ENCODE measurements at places on chromosomes 1 and 21. TPM values are rescaled to one million over a fixed set of nuclear protein-coding genes. Genes with fewer than 3 reads are reported as not detected.

- DNase-seq, result no peak
Measured at GRCh38 chr1:23624440-23624839, 65.1 kb upstream of the ID3 start.

DNA sequence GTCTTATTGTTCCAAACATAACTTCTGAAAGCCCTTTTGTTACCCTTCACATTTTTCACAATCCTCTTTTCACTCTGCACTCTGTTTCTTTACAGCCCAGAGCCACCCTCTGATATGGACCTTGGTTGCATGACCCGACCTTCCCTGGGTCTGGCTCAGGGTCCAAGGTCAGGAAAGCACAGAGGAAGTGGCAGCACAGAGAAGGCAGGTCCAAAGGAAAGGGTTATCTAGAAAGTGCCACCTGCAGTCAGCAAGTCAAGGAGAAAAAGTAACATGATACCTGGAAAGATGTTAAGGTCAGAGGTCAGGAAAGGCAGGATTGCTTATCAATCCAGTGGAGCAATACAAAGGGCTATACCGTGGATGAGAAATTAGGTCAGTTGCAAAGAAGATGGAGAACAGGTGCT lies 18.4 kb downstream of the BCAR3 start:
- DNase-seq, result no peak

DNA sequence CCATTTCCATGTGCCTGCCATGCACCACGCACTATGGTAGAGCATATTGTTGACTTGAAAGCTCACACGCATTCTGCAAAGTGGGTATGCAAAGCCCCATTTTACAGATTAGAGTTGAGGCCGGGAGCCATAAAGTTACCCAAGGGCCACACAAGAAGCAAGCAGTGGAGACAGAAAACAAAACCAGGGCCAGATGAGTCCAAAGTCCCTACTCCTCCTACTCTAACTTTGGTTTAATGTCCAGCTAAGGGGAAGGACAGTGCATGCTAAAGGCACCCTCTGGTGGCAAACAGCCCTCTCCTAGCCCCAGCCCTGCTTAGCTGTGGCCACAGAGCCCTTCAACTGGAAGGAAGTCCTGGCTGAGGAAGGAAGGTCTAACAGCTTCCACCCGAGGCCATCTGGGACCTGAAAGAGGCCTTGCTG lies 74.9 kb downstream of the SLC66A1 start:
- no peak for DNase-seq

DNA sequence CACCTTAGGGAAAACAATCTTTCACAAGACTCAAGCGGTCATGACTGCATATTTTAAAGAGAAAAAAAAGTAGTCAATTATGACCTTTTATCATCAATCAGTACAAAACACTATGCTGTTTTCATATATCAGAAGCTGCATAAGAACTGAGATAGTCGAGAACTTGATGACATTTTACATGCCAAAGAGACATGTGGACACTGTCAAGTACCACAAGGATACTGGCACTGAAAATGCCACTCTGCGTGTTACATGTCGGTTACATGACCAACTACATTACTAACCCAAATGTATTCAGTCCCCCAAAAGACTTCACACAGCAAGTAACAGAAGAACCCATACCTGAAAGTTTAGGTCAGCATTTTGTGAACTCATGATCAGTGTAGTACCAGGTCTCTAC lies 975.0 kb upstream of the ADGRL4 start:
- no peak for DNase-seq

GRCh38 chr1:77940921-77941570 lies 37.8 kb downstream of the FUBP1 start:
- DNase-seq, result no peak

DNA sequence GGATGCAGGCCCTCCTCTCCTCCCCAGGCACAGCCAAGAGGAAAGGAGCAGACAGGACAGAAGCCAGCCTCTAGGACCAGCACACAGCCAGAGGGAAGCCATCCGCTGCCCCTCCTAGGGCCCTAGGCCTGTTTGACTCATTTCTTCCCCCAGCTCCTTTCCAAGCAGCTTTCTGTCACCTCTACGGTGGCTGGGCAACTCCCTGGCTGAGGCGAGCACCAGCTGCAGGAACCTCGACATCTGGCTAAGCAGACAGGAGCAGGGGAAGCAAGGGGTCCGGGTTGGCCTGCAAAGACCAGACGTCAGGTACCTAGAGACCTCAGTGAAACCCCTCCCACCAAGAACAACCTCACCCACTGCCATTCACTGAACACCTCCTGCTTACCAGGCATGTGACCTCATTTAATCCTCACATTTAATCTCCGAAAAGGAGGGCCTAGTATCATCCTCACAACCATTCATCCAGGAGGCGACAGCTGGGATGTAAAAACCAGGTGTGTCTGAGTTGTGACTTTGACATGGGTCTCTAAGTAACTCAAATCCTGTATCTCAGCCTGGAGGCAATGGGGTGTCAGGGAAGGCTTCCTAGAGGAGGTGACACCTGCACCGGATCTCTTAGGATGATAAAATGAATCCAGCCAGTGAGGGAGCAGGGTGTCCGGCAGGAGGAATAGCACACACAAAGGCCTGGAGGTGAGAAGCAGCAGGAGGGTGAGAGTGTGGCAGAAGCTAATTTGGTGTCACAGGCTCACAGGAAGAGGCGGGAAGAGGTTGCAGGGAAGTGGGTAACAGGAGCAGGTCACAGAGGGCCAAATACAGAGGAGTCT lies 5.9 kb downstream of the LRP8 start:
- DNase-seq, result no peak

GRCh38 chr1:211279340-211279739 lies 20.2 kb downstream of the RCOR3 start:
- no peak for DNase-seq

DNA sequence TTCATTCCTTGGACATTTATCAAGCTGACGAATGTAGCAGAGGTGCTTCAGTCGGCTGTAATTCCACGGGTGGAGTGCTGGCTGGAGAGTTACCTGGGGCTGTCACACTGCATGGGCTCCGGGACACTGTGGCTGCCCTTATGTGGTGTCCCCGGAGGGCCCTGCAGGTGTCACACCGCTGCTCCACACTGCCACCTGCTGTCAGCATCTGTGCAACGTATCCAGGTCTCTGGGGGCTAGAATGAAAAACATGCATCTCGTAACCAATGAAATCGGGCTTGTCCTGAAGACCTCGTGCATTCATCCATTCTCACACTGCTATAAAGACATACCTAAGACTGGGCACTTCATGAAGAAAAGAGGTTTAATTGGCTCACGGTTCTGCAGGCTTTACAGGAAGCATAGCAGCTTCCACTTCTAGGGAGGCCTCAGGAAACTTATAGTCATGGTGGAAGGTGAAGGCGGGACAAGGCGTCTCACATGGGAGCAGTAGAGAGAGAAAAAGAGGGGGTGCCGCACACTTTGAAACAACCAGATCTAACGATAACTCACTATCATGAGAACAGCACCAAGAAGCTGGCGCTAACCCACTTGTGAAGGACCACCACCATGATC lies 46.7 kb upstream of the PCBP3 start:
- peak; percentile 82 for DNase-seq

DNA sequence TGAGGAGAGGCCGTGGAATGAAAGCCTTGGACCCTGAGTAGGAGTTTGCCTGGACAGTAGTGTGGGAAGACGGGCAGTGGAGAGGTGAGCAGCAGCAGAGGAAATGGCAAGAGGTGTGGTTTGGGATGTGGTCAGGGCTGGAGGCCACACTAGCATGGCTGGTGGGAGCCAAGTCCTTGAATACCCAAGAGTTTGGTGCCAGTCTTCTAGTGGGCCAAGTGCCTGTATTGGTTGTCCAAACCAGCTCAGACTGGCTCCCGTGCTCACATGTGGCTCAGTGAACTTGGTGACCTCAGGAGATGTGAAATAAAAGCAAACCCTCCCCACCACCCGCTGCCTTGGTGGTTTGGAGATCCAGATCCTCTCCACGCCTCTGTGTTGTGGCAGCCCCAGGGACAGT lies 2.4 kb downstream of the GUCA2A start:
- no peak for DNase-seq

- DNase-seq, result peak; percentile 57
Measured at GRCh38 chr1:155454096-155454495, 108.5 kb downstream of the ASH1L start.

- no peak for DNase-seq
Measured at GRCh38 chr1:30286988-30287839, 436.2 kb downstream of the MATN1 start.

DNA sequence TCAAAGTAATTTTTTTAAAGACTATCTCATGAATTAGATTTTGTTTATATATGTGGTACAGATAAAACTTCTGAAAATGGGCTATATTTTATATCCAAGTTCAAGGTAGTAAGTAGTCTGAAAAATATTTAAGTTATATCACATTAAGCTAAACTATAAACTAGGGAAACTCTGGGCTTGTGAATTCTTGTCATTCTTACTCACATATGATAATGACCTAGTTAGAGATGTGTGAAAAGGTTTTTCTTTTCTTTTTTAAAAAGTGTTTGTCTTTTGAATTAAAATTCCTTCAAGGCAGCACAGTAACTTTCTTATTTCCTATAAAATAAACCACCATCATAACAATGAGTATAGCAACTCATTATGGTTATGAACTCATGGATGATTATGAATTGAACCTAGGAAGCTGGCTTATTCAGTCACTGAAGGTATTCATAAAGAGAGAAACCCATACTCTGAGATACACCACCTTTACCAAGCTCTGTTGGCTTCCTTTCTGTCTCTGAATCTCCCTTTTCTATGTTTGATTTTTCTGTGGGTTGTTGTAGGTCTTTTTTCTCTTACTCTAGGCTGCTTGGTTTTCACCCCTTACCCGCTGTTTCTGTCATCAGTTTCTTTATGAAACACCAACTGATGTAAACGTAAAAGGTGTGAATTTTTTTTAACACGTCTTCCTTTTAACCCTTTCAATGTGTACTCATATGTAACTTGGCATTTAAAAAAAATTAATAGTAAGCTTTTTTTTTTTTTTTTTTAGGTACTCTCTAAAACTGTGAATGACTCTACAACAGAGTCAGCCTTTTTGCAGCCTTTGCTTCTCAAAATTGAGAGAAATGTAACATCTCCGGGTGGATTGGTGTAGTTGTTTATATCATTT lies 25.2 kb downstream of the IL12RB2 start:
- DNase-seq, result no peak

GRCh38 chr1:107525961-107526360 lies 385.1 kb downstream of the NTNG1 start:
- DNase-seq, result no peak

- peak; percentile 94 for DNase-seq
Measured at GRCh38 chr1:182301467-182302198, 90.0 kb downstream of the GLUL start.

DNA sequence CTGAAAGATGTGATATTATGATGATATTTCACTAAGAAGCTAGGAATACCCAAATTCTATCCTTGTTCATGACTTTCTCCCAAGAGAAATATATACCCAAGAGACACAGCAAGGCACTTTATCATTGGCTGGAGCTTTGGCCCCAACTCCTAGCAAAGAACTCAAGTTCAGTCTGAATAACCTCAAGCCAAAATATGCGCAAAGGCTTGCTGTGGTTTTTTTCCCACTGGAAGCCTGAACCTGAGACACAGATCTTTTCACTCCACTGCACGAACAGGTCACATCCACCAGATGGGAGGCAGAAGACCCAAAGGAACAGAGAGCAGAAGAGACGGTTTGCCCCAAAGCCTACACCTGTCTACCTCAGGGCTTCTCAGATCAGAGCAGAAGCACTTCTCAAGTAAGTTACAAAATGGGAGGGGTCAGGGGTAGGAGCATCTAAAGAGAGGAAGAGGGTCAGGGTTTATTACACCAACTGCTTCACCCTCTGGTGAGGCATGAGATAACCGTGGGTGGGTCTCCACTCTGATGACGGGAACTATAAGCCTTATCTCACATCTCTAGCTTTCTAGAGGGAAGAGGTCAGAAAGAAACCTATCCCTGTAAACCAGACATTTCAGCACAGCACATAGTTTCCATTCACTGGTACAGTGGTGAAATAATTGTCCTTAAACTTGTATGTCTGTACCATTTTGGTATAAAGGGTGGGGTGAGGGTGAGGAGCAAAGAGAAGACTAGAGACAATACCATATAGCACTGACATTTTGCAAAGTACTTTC lies 17.1 kb upstream of the CDC42BPA start:
- DNase-seq, result no peak

DNA sequence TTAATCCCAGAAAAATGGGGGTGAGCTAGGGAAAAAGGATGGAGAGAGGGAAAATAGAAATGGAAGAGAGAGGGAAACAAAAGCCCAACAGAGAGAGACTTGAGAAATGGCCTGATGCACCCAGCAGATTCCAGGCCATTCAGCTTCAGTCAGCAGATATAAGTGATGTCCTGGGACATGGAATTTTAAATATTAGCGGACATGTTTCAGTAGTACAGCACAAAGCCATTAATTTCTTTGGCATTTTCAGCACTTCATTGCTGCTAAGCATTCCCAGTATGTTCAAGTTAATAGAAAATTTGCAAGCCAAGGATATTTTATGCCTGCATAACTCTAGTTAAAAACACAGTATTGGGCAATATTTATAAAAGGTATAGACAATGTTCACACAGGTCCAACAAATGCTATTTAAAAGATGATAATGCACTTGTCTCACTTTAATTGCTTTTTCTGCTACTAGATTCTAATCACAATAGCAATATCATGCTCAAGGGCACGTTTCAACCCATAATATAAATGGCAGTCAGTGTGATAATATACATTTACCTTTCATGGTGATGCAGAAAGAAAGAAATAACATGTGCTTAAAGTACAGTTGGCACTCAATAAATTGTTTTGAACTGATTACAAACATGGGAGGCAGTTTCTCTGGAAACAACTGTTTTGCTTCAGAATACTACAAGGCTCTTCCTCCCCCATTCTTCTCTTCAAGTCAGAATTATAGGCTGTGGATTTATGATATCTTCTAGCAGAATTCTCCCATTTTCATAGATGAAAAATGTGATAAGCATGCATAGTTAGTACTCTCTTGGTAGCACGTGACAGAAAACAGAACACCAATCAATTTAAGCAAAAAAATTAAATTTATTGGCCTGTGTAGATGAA lies 108.1 kb upstream of the MAGI3 start:
- no peak for DNase-seq

DNA sequence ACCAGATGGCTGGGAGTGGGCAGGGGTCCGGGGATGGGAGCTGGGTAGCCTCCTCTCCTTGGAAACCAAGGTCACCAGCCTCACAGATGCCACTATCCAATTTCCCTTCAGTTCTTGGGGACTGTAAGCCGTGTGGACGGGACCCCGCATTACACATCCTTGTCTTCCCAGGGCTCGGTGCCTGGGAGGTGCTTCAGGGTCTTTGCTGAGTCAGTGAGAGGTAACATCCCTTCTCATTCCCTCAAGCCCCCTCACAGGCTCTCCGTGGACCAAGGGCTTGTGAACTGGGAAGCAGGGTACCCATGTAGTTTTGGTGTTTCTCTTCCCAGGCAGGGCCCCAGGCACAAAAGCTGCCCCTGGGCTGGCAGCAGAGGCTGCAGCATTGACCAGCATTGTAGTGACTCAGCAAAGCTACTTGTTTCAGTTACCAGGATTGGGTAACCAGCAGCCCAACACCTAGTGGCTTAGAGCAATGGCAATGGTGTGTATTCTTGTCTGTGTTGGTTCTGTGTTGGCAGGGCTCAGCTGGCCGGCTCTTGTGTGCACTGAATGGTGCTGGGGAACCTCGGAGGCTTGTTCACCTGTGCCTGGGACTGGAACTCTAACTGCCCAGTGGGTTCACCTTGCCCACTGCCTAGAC lies 24.6 kb upstream of the PCBP3 start:
- DNase-seq, result no peak

Gene LDLRAP1
- 15.8 TPM for total RNA-seq

Gene IARS2
- 81.4 TPM for total RNA-seq

Gene BATF3
- total RNA-seq, result 1.8 TPM
